Fibroblast of the conjunctiva (primary cell): ENCODE measurements at places on chromosomes 5 and 9.

DNA sequence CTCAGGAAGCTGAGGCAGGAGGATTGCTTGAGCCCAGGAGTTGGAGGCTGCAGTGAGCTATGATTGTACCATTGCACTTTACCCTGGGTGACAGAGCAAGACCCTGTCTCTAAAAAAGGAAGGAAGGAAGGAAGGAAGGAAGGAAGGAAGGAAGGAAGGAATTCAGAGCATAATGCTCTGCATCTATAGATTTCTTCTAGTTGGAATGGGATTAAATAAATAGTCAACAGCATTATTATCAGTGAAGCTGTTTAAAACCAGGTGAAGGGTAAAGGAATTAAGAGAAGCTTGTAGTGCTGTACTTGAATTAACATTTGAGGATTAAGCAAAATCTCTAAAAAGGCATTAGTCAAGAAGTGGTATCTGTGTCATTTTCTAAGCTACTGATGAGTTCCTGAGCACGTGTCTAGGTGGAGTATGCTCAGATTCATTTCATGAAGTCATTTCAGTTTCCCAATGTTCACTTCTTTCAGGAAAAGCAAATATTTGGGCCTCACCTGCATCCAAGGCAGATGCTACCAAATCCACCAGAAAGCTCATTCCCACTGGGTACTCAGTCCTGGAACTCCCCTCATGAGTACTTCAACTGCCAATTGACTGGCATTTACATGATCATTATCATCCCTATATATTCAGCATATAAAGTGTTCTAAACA lies 8.4 kb downstream of the PDE6A start:
- DNase-seq: no peak

GRCh38 chr5:45680950-45681349 lies 15.2 kb downstream of the HCN1 start:
- no peak for DNase-seq

GRCh38 chr5:180470361-180470760 lies 23.8 kb upstream of the CNOT6 start:
- no peak for DNase-seq

DNA sequence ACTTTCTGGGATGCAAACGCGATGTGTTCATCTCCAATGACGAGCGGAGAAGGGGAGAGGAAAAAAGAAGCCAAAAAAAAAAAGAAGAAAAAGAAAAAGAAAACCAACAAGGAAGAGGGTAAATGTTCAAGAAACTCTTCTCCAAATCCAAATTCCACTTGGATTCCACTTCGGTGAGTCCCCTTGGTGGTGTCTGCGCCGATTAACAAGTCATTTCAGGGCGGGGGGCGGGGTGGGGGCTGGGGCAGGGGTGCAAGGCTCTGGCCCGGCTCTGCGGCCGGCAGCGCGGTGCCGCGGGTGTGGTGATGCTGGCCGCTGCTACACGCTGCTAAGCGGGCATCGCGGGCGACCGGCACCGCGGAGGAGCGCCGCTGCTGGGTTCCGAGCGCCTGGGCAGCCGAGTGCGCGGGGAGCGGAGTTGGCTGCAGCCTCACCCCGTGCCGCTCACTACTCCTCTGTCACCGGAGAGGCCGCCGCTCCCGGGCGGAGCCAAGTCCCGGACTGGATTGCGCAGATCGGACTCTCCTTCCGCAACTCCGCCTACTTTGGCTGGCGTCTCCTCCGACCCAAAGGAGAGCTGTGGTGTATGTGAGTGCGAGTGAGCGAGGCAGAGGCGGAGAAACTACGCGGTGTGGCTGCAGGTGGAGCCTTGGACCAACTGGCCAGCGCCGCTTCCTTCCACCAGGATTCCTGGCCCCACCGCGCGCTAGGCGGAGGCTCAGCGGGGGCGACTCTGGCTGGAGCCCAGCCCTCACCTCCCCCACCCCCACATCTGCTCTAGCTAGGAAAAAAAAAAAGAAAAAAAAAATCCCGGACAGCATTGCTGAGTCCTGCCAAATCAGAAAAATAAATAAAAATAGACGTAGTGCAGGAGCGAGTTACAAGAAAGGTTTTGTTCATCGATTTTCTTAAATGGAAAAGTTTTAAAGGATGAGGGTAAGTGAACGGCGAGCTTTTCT lies at the start of gene SEMA6A:
Gene SEMA6A (minus strand): TSS at position 457 of the 959 bp plus-strand sequence. CDS start 69,879 bp downstream, outside the sequence.
- peak; percentile 59 for DNase-seq

DNA sequence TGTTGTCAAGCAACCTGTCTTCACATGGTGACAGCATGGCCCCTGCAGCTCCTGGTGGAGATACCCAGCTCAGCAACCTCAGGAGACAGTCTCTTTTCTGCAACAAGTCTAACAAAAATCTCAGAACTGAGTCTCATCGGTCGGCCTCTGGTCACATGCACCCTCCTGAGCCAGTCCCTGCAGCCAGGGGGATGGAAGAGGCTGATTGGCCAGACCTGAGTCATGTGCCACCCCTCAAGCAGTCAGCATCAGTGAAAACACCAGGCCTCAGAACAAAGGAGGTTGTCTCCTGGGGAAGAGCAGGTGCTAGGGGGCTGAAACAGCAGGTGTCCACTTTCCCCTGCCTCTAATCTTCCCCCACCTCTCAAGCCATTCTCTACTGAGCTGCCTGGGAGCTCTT lies 54.4 kb downstream of the SMIM23 start:
- DNase-seq: no peak

DNA sequence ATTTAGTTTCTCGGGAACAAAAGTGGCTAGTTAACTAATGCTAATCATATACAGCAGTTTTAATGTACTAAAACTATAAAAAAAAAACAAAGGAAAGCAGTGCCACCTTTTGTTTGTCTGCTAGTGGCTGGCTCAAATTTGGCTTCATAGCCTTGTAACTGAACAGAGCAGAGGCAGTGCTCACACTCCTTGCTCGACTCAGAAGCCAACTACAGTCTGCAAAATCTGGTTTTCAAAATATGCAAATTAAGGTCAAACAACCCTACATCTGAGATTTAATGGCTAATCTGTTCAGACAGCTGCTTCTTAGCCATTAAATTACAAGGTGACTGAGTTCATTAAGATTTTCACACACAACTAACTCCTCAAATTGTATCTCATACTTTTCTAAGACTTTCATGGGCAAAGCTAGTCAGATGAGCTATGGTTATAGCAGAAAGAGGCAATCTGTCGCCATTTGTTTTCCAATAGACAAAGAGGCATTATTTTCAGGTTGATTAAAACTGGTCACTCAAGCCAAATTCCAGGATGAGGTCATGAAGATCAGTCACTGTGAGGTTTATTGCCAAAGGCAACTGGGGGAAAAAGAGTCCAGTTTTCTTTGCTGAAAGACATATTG lies 56.8 kb upstream of the EPB41L4A start:
- no peak for DNase-seq

DNA sequence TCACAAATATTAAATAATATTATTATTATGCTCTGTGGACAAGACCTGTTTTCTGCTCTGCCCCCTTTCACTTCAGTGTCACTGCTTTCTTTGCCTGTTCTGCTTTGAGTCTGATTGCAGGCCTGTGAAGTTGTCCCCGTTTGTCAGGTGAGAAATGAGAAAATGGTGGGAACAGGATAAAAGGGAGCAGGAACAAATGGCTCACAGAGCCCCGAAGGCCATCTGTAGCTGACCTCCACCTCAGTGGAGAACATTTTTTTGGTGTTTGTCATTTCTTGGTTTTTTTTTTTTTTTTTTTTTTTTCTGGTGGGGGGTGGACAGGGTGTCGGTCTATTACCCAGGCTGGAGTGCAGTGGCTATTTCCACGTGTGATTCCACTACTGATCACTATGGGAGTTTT lies 13.2 kb upstream of the S100Z start:
- no peak for DNase-seq

- no peak for DNase-seq
Measured at GRCh38 chr9:15842051-15842450, 289.2 kb downstream of the CCDC171 start.

GRCh38 chr5:176524138-176524537 lies 13.1 kb downstream of the RNF44 start:
- no peak for DNase-seq

- no peak for DNase-seq
Measured at GRCh38 chr5:137594717-137595116, 95.6 kb upstream of the SPOCK1 start.

DNA sequence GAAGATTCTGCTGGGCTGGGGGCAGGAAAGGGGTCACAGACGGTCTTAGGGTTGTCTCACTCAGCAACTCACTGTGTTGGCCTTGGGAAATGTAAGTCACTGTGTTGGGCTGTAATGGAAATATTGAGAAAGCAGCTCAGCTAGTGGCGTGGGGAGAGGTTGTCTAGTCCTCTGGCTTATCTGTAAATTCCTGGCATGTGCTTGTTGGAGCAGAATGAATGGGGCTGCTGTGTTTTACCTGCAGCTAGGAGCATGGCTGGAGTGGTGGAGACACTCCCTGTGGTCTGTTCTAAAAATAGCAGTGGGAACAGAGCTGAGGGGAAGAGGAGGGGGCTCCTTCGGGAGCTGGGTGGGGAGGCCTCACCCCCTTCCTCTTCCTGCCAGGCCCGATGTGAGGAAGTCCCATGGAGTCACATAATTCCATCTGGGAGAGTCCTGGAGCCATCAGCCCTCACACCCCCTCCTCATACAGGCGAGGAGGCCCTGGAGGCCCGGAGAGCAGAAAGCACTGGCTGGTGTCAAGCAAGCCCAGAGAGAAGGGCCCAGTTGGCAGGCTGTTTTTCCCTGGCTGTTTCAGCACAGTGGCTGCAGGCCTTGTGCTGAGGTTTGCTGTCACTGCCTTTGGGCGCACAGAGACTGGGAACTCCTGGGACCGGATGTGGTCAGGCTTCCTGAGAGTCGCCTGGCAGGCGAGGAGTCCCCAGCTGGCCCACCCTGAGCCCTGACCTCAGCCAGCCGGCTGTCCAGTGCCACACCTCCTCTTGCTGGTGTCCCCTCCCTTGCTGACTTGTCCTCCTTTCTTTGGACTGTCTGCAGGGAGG lies 84.9 kb downstream of the RGS3 start:
- DNase-seq: no peak

DNA sequence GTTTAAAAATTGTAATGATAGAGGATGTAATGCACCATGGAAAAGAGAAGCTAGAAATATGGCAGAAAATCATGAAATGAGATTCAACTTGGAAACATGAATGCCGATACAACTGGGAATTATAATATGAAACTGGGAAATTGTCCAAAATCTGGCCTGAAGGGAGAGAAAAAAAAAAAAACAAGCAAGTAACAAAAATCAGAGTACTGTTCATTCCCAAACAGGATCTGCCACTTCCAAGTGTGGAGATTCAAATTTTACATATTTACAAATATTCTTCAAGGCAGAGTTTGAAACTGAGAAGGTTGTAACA lies 56.6 kb upstream of the MOCS2 start:
- peak; percentile 17 for DNase-seq

GRCh38 chr9:118558026-118558425 lies 811.2 kb downstream of the BRINP1 start:
- DNase-seq: no peak

DNA sequence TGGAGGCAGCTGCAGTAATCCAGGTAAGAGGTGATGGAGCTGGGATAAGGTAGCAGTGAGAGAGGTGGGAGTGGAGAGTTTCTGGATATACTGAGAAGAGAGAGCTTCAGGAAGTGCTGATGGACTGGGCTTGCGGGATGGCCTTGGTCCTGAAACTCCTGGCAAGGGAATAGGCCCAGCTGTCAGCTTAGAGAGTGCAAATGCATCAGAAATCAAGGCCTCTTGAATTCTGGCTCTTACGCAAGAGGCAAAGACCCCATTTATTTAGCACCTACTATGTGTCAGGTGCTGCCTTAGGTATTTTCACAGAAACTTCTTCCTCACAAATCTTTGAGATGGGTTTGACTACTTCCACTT lies 227.2 kb upstream of the MAP3K1 start:
- no peak for DNase-seq

DNA sequence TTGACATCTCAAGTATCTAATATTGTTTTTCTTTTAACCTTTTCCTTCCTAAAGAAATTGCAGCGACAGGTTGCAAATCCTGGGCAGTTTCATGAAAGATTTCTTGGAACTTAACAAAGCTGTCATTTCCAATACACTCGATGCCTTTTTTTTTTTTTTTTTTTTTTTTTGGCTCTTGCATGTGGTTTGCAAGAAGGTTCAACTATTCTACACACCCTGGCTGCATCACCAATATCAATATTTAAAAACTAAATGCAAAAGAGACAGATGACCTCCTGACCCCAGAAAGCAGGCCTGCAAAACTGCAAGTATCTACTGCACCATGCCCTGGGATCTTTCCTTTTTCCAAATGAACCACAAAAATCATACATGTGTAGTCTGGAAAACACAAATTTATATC lies 4.4 kb upstream of the NFIB start:
- no peak for DNase-seq

GRCh38 chr5:180241600-180241999 lies 32.6 kb upstream of the RASGEF1C start:
- DNase-seq: no peak

DNA sequence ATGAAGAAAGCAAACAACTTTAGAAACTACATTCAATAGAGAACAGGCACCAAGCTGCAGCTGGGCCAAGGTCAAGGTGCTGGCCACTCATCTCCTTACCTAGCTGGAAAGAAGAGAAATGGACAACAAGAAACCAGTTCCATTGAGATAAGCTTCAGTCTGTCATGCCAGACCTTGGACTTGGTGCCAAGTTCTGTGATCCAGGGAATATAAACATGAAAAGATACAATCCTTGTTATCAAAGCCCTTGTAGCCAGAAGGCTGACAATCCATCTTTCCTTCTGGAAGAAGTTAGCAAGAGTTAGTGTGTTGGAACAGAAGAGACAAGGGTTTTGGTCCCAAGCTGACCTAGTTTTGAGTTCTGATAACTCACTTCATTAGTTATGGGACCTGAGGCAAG lies 227.5 kb downstream of the ACTL7B start:
- no peak for DNase-seq

- DNase-seq: no peak
Measured at GRCh38 chr5:67886761-67887160, 328.8 kb upstream of the PIK3R1 start.

GRCh38 chr5:120447706-120448239 lies 16.3 kb upstream of the PRR16 start:
- DNase-seq: no peak

- DNase-seq: no peak
Measured at GRCh38 chr5:170720984-170721383, 62.5 kb upstream of the GABRP start.

GRCh38 chr5:150313921-150314716 lies 11.4 kb upstream of the ARSI start:
- DNase-seq: no peak

DNA sequence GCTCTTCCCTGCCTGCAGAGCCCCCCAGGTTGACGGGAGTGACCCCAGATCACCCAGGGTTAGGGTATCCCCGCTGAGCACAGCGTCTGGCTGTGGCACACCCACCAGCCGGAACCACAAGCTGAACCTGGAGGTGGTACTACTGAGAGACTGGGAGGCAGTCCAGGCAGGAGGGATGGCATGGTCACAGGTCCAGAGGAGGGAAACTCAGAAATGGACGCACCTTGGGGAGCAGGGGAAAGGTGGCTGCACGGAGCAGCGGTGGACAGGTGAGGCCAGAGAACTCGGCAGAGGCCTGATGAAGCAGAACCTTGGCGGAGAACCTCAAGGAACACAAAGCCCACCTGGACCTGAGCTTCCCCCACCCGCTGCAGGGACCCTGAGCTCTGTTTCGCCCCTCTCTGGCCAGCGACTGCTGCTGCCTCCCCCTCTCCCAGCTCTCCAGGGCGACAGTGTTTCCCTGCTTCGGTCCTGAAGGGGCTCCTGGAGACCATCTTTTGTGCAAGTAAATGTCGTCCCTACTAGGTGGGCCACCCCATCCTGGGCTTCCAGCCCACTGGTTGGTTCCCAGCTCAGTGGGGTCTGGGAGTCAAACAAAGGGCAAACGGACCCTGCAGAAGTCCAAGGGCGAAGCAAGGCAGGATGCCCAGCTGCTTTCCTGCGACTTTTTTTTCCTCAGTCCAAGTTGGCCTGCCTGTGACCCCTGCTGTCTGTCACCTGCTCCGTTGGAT lies 845 bp downstream of the ADGRD2 start:
- DNase-seq: no peak

GRCh38 chr5:81749561-81750307 lies 1.2 kb downstream of the SSBP2 start:
- DNase-seq: no peak
